ENCODE measurements at places on chromosomes 5 and 9.

DNA sequence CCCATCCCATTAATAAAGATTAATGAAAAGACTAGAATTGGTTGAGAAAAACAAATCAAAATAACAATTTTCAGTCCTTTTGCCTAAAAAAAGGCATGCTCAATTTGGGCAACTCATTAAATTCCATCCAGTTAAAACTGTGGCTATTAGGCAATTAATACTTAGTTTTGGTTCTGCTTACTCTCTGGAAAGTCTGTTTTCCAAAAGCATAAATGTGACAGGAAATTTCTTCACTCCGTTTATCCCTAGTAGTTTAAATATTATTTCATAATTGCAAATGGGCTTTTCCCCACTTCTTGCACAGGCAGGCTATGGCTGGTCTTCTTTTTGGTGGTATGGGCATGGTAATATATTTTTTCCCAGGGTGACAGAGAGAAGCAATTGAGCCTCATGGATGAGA, 373.3 kb upstream of the KLF4 start:
- no peak for DNase-seq

DNA sequence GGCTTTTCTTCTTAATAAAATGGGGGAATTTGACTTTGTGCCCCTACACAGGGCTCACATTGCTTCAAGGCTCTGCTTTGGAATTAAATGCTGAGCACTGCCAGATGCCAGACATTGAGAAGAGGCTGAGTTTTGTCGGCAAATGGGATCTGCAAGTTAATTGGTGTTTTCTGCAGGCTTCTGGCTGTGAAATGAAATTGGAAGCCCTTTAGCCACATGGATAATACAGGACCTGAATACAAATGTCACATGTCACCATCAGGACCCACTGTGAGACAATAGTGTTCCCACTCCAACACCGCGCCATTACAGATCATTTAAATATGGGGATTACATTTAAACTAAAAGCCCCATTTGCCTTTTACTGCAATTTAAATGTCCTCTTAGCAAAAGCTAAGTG, 164.4 kb downstream of the ZSWIM6 start:
- DNase-seq = no peak

DNA sequence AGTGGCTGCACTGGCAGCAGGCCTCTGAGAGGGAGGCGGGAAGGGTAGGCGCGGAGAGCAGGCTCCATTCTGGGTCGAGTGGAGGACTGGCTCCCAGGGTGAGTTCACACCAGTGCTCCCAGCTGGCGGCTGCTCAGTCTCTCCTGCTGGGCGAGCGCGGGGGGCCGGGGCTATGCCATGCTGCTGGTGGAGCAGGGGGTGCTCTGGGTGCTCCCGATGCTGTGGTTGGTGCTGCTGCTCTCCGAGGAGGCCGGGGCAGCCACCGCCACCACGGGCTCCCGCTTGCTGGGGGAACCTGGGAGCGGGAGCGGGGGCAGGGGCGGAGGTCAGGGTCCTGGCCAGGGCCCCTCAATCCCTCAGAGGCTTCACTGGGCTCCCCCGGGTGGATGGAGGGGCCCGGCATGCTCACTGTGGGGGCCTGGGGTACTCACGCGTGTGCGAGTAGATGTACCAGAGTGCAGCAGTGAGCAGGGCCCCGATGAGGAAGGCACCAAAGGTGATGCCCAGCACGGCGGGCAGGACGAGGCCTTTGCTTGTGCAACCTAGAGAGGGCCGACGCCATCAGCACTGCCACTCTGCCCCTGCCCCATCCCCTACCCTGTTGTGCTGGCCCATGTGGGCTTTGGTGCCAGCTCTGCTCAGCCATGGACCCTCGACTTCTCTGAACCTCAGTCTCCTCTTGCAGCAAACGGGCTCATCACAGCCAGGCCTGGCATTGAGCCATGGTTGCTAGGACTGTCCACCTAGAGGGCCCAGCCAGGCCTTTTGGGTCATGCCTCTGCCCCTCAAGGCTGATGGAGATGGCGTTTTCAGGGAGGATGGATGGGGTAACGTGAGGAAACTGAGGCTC, 13.1 kb downstream of the FPGS start:
- DNase-seq = no peak

GRCh38 chr5:94618029-94618492, 343 bp downstream of the KIAA0825 start:
- DNase-seq = no peak

DNA sequence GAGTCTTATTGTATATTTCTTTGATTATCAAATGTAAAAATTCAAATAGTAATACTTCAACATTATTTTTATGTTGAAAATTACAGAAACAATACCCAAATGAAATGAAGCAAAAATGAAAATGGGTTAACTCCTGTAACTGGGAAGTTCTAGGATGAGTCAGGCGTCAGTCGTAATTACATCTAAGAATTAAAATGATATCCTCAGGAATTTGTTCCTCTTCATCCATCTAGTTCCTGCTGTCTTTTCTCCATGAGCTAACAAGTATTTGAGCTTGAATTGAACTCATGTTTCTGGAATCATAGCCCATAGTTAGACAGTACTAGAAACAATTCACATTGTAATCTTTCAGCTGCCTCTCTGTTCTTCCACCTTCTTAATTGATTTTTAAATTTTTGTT, 568.3 kb upstream of the TLE4 start:
- DNase-seq = no peak

- no peak for DNase-seq
These were observed 24.6 kb upstream of the KIF2A start for GRCh38 chr5:62281411-62281810.

DNA sequence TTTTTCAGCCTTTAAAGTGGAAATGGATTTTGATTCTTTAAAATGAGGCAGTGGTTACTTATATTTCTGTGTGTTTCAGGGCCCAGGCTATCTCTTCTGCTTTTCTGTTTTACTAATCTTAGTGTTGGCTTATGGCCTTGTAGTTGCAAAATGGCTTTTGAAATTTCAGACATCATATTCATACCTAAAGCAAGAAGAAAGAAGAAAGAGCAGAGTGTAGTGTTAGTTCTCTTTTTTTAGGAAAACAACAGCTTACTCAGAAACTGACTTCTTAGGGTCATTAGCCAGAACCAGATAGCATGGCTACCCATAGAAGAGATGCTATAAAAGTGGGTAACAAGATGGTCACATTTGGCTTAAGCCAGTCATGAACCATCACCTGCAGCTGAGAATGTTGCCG, 20.9 kb downstream of the ZBED3 start:
- DNase-seq = no peak

GRCh38 chr9:22047596-22047995, 38.5 kb upstream of the CDKN2B start:
- DNase-seq = no peak

GRCh38 chr9:91163773-91164471, 197.8 kb downstream of the AUH start:
- no peak for DNase-seq

GRCh38 chr9:84894859-84895258, 225.3 kb downstream of the NTRK2 start:
- no peak for DNase-seq

- no peak for DNase-seq
These were observed 8.2 kb upstream of the CD180 start for GRCh38 chr5:67204821-67205220.

- DNase-seq = no peak
These were observed 199.6 kb upstream of the MPDZ start for GRCh38 chr9:13479096-13479495.

Measured in hindlimb muscle (tissue), 1 donor.